ENCODE measurements at places on chromosomes 13 and 19. TPM values are rescaled to one million over a fixed set of nuclear protein-coding genes. Genes with fewer than 3 reads are reported as not detected.

- peaks cover 81% of the 10 kb centered on the region for H3K36me3 ChIP-seq
- no peak overlapping the region for H3K4me3 ChIP-seq
- no peaks in the 10 kb centered on the region for H3K27me3 ChIP-seq
- no peak for DNase-seq
These were observed 12.3 kb upstream of the MEX3D start for GRCh38 chr19:1580382-1580781.

DNA sequence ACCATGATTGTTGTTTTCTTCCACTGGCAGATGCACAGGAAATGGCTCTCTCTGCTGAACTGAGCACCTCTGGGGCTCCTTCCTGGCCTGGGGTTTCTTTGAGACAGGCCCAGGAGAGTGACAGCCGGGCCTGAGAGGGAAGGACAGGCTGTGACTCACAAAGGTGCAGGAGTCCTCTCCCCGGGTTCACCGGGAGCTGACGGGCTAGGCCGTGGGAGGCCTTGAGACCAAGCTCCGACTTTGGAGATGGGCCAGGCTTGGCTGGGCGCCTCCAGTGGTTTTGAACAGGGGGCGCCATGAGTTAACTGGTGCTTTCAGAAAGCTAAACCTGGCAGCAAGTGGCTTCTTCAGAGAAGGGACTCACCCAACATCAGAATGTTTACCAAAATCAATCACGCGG, 143.4 kb downstream of the URI1 start:
- H3K27ac ChIP-seq: no peak overlapping the region
- no peaks in the 10 kb centered on the region for H3K27me3 ChIP-seq
- H3K36me3 ChIP-seq: no peaks in the 10 kb centered on the region
- DNase-seq: no peak

- no peak overlapping the region for H3K27ac ChIP-seq
- no peaks in the 10 kb centered on the region for H3K27me3 ChIP-seq
- no peaks in the 10 kb centered on the region for H3K36me3 ChIP-seq
- no peak for DNase-seq
These were observed 181.0 kb upstream of the GPR12 start for GRCh38 chr13:26941345-26942174.

TRIP10 gene
- 133 TPM for total RNA-seq

SIGLEC12 gene
- total RNA-seq: 0.11 TPM

IGFL2 gene
- not detected for total RNA-seq

DNA sequence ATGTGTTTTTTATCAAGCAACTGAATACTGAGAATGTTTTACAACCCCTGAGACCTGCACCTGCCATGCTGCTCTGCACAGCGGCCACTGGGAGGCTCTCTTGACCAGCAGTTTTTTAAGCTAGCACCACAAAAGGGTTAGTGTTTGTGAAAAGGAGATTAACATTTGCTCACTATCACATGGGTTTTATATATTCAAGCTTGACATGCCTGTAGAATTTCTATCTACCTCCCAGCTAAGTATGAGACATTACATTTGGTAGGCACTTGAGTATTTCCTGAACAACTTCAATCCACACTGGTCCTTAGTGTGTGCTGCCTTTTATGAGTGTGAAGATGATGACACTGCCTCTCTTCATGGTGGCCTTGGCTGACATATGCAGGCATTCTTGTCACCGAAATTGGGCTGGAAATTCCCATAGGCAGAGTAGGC, 1238.9 kb downstream of the UQCRFS1 start:
- no peak overlapping the region for H3K4me3 ChIP-seq
- DNase-seq: no peak
- H3K36me3 ChIP-seq: no peaks in the 10 kb centered on the region
- no peaks in the 10 kb centered on the region for H3K4me1 ChIP-seq

DNA sequence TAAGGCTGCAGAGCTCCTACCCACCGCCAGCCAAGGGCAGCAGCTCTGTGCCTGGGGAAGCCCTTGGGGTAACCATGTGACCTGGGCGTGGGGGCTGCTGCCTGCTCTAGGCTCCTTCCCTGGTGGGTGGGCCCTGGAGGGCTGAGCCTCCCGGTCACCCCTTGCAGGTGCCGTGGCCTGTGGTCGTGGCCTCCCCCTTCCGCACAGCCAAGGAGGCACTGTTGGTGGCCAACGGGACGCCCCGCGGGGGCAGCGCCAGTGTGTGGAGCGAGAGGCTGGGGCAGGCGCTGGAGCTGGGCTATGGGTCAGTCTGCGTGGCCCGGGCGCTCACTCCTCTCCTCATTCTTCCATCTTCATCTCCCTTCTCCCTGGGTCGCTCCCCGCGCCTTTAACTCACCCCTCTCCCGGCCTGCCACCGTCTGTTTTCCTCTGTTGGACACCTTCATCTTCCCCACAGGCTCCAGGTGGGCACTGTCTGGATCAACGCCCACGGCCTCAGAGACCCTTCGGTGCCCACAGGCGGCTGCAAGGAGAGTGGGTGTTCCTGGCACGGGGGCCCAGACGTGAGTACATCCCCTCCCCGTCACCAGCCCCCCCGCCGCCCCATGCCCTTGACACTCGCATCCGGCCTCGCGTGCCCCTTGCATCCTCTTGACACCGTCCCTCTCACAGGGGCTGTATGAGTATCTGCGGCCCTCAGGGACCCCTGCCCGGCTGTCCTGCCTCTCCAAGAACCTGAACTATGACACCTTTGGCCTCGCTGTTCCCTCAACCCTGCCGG, 9.9 kb upstream of the FLT3LG start:
- H3K27me3 ChIP-seq: no peaks in the 10 kb centered on the region
- H3K27ac ChIP-seq: no peak overlapping the region
- no peak for DNase-seq
- H3K4me3 ChIP-seq: no peak overlapping the region
